Non-pigmented ciliary epithelial cell (primary cell): ENCODE measurements at places on chromosomes 1 and 21.

GRCh38 chr1:22533244-22533895 is 29.9 kb upstream of the EPHA8 start:
- no peak for DNase-seq

- DNase-seq: no peak
Observed at GRCh38 chr1:17630986-17631385, 91.5 kb downstream of the ARHGEF10L start.

GRCh38 chr1:205458777-205459566 is 3.1 kb upstream of the BLACAT1 start:
- no peak for DNase-seq

DNA sequence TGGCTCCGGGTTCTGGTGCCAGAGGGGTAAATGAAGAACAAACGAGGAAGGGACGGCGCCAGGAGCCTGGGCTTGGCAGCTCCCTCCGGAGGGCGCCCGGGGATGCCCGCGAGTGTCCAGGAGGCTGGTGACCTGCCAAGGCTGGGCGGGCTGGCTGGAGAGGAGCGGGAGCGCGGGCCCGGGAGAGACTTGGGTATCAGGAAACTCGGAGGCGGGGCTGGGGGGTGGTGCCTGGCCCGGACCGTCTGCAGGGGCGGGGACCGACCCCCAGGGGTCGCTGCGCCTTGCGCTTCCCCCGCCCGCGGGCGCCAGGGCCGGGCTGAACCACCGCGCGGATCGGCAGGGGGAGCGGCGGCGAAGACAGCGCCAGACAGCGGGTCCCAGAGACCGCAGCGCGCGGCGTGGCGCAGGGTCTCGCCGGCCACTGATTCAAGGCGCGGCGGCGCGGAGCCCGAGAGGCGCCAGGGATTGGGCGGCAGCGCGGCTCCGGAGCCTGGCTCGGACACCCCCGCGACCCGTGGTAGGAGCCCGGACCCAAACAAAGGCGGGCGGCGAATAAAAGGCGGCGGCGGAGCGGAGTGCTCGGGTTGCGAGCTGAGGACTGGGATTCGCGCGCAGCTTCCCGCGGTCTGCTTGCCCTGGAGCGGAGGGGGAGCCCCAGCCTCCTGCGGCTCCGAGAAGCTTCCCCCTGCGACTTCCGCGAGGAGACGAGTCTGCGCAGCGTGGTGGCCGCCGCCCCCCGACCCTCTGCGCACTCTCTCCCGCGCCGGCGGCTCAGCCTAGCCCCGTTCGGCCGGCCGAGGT is at the start of gene DISP3:
TSS of gene DISP3 (plus strand) at position 585 of the 804 bp plus-strand sequence. CDS start 21,838 bp downstream, outside the sequence.
- no peak for DNase-seq

DNA sequence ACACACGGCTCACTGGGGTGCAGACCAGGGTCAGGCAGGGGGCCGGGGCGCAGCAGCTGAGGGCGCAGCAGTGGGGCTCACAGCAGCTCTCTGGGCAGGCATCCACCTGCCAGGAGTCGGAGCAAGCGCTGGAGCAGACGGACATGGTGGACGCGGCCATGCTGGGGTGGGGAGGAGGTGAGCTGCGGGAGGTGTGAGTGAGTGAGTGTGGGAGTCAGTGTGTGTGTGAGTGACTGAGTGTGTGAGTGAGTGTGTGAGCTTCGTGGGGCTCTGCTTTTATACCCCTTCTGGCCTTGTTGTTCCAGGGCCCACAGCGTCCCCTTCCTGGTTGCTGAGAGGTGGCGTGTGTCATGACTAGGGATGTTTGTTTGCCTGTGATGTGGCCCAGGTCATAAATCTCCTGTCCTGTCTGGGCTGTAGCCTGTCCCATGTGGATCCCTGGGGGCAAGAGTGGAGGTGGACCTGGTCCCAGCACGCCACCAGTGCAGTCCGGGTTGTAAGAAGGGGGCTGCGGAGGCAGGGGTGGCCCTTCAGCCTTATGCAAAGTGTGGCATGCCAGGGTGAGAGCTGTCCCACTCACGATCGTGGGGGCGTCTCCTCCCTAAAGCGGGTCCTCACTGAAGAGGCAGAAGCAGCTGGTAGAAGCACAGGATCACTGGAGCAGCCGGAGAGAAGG is at the start of gene KRTAP10-1:
TSS of gene KRTAP10-1 (minus strand) at position 205 of the 676 bp plus-strand sequence. CDS start at position 160, 45 bp downstream.
- no peak for DNase-seq

- DNase-seq: no peak
Observed at GRCh38 chr1:13666317-13666716, 33.7 kb upstream of the PRDM2 start.

DNA sequence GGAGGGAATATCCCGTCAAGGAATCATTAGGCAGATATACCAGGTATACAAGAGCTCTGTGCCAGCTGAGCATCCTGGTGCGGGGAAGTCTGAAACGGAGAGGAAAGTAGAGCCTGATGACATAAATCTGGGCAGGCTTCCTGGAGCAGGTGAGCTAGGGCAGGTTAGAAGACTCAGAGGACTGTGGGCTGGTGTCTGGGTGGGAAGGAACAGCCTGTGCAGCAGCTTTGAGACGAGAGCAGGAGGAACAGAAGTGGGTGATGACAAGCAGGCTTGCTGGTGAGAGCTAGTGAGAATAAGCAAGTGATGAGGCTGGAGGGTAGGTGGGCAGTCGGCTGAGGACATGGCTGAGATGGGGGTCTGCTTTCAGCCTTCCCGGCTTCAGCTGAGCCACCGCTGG is 6.7 kb downstream of the CELSR2 start:
- no peak for DNase-seq

GRCh38 chr21:36730291-36731281 is 31.7 kb downstream of the SIM2 start:
- DNase-seq: no peak

DNA sequence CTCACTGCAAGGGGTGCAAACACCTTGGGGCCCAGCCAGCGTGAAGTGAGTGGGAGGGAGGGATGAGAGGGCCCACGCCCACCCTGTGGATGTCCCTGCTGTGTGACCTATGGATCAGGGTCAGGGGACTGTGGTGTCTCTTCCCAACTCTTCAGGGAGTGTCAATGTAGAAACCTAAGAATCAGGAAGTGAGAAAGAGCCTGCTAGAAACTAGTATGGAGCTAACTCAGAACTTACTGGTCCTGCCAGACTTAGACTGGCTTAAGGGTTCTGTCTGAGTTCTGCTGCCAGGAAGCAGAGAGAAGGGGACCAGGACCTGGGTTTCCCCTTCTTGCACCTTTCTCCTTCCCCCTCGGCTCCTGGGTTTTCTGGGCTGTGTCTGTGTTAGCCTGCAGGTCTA is 1.8 kb upstream of the IL10 start:
- DNase-seq: no peak
